ENCODE measurements at places on chromosomes 7 and 10.
A peak's percentile ranks its signal among the peaks of the same experiment; 100 is the strongest.

DNA sequence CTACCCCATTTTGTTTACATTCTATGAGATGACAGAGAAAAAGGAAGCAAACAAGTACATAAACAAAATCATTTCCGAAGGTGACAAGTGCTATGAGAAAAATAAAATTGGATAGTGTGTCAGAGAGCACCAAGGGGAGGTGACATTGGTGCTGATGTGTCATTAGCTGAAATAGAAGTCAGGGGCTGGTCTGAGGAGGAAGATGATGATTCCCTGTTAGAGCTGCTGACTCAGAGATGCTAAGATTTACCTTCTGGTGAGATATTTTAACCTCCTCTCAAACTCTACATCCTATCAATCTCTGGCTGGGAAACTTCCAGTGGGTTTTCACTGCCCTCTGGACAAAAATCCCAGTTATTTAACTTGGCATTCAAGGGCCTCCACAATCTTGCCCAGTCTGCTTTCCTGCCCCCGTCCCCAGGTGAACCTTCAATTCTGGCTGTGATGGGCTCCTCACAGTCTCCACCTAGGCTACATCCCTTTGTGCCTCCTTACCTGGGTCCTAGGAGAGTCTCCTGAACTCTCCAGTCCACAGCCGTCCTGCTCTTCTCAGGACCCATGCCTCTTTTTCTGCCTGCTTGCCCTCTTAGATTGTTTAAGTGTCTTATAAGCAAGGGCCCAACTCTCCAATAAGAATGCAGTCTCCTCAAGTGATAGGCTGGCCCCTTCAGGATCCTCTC, 26.6 kb downstream of the DUSP5 start:
- DNase-seq: no peak

- no peak for DNase-seq
These were observed 658.2 kb downstream of the LRMDA start for GRCh38 chr10:76089556-76090180.

DNA sequence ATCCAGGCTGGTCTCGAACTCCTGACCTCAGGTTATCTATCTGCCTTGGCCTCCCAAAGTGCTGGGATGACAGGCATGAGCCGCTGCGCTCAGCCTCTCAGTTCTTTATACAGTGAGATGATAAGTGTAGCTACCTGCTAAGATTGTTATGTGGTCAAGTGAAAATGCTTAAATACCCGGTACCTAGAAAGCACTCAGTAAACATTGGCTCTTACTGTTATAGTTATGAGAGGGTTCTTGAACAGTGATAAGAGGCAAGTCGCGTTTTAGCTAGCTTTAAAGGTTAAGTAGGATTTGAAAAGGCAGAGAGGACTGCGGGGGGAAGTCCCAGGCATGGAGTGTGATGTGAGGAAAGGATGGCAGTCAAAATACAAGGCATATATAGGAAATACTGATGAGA, 4.5 kb downstream of the ZKSCAN1 start:
- no peak for DNase-seq

- DNase-seq: no peak
These were observed 53.7 kb upstream of the IGFBP3 start for GRCh38 chr7:45974540-45975360.

- no peak for DNase-seq
These were observed 368.9 kb downstream of the PLXDC2 start for GRCh38 chr10:20185116-20185515.

DNA sequence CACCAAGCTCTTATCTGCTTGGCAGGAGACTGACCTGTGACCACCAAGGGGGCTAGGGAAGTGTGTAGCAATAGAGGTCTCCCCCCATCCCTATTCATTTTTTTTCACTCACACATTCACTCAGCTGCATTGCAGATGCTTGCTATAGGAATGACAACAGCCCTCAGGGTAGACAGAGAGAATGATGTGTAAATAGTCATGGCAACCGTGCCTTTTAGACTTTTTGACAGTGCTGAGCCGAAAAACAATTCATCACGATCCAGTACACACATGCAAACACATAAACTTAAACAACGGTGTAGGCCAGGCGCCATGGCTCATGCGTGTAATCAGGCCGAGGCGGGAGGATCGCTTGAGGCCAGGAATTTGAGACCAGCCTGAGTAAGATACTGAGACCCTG, 7.6 kb upstream of the ELN start:
- DNase-seq: no peak

GRCh38 chr10:86556933-86557649, 35.5 kb upstream of the WAPL start:
- peak; percentile 30 for DNase-seq

GRCh38 chr10:54203401-54203800, 597.6 kb downstream of the PCDH15 start:
- DNase-seq: no peak

Data from T47D (cell line).